ENCODE measurements at places on chromosomes 5 and 9. TPM values are rescaled to one million over a fixed set of nuclear protein-coding genes. Genes with fewer than 3 reads are reported as not detected.

- H3K4me3 ChIP-seq: no peak overlapping the region
- H3K27me3 ChIP-seq: no peaks in the 10 kb centered on the region
- DNase-seq: no peak
- no peaks in the 10 kb centered on the region for H3K4me1 ChIP-seq
- no peak overlapping the region for H3K27ac ChIP-seq
- no peaks in the 10 kb centered on the region for H3K36me3 ChIP-seq
Observed at GRCh38 chr9:131791542-131792254, 51.8 kb upstream of the RAPGEF1 start.

DNA sequence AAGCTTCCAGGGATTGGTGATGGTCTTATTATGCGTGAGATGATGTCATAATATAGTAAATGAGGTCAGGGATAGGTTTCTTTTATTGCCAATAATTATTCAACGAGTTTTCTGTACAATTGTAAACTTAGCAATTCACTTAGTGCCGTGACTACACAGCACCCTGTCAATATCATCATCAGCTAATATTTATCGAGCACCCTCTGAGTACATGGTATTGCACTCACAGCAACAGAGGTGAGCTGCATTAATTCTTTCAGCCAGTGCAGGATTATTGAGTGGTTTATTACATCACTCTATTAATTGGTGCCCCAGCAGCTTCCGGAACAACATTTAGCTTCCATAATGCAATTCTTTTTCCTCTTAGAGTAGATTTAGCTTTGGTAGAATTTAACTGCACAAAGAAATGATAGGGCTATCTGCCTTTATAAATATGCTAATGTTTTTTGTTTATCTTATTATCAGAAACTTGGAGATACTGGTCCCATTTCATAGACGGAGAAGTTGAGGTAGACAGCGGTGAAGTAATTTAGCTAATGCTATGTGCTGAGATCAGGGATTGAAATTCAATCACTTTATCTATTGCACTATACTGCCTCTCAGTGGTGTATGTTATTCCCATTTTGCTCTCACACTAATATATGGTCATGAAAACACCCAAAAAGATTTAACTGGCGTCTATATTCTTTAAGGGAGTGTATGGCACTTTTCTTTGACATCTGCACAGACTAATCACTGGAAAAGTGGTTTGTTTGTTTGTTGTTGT, 726.1 kb upstream of the WWC1 start:
- no peak for DNase-seq
- H3K36me3 ChIP-seq: no peaks in the 10 kb centered on the region
- H3K27me3 ChIP-seq: no peaks in the 10 kb centered on the region

DNA sequence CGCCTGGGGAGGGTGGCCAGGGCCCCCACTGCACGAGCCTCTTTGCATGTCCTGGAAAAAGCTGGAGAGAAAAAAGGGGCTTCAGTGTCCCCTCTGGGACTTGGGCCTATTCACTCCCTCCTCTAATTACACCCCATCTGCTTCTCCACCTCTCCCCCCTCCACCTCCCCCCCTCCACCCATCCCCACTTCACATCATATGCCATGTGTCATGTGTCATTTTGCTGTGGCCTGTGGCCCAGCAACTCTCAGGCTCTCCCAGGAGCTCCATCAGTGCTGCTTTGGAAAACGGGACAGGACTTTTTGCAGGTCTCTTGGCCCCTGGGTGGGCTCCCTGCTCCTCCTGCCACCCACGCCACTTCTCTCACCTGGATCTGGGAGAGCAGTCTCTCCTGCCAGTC, 68.7 kb downstream of the NTNG2 start:
- no peaks in the 10 kb centered on the region for H3K36me3 ChIP-seq
- H3K27ac ChIP-seq: no peak overlapping the region
- no peaks in the 10 kb centered on the region for H3K27me3 ChIP-seq
- H3K4me1 ChIP-seq: no peaks in the 10 kb centered on the region

Gene PCDHA1
- total RNA-seq: 1.7 TPM

Gene CARD6
- 3.1 TPM for total RNA-seq

DNA sequence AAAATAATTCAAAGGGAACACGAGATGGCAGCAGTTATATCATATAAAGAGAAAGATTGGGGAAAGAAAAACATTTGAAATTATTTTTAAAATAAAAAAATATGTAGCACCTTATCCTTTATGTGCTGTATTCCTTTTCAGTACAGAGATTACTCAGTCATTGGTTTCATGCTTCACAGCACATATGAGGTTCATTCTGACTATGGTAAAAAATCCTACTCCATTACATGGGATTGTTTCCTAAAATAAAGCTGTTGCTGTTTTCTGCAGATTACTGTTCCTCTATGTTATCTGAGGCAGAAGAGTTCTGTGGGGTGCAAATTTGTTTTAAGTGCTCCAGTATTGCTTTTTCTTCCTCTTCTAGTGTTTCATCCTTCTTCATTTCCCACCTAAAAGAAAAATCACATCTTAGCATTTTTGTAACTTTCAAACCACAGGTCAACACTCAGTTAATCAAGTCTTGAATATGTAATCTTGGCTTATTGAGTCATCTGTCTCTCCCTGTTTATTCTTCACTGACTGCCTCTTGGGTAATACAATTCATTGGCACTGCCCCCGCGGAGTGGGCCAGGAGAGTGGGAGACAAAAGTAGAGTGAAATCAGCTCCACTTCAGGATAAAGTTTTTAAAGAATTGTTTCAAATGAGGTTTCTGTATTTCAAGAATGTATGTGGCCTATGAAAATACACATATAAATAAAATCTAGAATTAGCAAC, 412.5 kb upstream of the POU5F2 start:
- H3K4me1 ChIP-seq: no peaks in the 10 kb centered on the region
- H3K27me3 ChIP-seq: no peaks in the 10 kb centered on the region
- DNase-seq: no peak
- no peak overlapping the region for H3K4me3 ChIP-seq
- H3K27ac ChIP-seq: no peak overlapping the region

Data from testis (tissue), 5 donors.